ENCODE measurements at places on chromosomes 3 and 15. TPM values are rescaled to one million over a fixed set of nuclear protein-coding genes. Genes with fewer than 3 reads are reported as not detected.

DNA sequence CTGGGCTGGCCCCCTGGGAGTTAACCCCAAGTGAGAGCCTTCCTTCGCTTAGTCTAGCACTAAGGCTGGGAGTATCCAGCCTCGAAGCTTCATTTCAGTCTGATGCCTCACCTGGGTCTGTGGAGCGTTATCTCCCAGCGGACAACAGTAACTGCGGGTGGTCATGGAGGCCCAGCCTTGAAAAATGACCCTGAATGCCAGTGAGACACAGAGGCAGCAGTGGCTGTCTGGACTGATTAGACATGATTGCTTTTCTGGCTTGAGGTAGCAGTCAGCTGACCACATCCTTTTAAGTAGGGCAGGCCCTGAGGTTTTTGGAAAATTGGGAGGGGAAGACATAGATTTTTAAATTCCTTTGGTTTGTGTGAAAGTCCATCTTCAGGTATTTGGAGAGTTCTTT, 28.2 kb upstream of the TRIM59 start:
- no peak for DNase-seq

GRCh38 chr15:69636169-69636915, 183.7 kb downstream of the RPLP1 start:
- no peak for DNase-seq

- DNase-seq: no peak
Measured at GRCh38 chr3:141795741-141796080, 32.5 kb downstream of the GRK7 start.

- DNase-seq: no peak
Measured at GRCh38 chr15:58513008-58513407, 81.2 kb downstream of the LIPC start.

DNA sequence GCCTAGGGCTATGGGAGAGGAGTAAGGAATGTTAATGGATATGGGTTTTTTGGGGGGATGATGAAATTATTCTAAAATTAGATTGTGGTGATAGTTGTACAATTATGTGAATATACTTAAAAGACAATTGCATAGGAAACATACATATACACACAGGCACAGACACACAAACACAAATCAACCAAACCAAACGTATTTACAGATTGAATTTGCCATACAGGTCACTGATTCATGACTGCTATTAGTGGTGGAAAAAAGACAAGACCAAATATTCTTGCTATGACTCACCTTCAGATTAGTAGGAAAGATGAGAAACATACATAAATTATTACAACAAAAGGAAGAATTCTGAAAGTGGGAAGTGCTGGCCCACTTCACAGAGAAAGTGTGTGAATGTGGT, 85.3 kb downstream of the C3orf38 start:
- no peak for DNase-seq

DNA sequence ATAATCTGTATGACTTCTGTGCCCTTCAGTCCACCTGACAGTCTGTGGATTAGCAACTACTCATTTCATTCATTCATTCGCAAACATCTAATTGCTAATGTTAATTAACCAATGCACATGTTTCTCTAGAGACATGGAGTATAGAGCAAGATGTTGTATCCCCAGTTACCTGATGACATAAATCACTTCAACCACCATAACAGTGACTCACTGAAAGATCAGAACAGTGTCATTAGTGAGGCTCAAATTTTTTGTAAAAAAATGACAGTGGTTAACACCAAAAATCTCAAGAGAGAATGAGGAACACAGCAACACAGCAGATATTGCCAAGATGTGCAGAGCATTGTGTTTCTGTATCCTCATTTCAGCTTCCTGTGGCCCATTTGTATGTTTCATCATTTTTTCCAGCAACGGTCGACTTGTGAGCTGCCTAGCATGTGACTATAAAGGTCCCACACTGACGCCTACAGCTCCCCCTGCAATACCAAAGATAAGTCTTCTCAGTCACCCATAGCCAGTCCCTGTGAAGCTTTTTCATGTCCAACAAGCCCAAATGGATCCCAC, 3.7 kb upstream of the PLD1 start:
- no peak for DNase-seq

- no peak for DNase-seq
Measured at GRCh38 chr3:100401674-100402041, 319 bp downstream of the LNP1 start.

DNA sequence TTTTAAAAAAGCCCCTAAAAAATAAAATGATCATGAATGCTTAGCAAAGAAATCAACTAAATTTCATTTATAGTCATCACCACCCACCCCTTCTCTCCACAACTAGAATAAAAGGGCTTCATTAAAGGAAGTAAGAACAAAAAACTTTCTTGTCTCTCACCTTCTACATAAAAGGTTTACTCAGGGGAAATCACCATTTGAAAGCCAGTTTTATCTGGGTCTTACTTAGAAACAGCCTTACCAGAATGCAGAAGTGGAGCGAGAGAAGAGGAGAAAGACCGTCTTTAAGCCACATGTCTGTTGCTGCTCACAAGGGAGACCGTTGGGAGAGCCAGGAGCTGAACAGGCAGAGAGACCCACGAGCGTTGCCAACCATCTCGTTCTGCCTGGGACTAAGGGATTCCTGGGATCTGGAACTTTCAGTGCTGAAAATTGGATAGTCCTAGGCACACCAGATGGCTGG, 350.1 kb upstream of the PROK2 start:
- no peak for DNase-seq

GRCh38 chr15:75647370-75648155, at the start of gene SNX33:
TSS of gene SNX33 (plus strand) at chr15:75647912. CDS start at chr15:75649103, 1,191 bp downstream.
- peak; percentile 90 for DNase-seq

GRCh38 chr15:61116825-61117224, 112.3 kb downstream of the RORA start:
- no peak for DNase-seq

DNA sequence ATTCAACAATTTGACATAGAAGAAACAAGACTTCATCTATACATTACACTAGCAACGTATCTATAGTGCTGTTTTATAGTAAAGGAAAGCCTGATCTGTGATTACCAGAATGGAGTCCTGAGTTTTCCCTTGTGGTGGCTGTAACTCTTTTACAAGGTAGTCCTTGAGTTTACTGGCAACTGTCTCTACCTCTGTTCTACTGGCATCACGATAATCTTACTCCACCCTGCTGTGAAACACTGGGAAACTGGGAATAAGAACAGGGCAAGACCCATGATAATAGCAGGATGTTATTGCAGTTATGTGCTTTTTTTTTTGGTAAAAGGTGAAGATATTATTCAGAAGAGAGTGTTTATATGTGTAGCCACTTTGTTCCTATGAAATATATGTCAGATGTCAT, 12.4 kb upstream of the HHLA2 start:
- no peak for DNase-seq

DNA sequence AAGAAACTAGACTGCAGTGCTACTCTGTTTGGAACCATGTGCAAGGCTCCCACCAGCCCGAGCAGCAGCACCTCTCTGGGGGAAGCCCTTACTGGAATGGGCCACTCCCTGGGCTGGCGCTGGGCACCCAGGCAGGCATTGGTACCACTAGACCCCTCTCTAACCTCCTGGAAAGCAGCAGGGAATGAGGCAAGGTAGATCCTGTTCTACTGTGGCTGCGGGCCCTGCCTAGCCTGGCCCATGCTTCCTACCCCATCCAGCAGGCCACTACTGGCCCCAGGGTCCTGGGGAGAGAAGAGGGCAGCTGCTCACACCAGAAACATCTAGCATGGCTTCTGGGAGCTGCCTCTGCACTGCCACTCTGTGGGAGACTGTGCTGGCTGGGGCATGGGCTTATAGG, 44.8 kb downstream of the MESD start:
- DNase-seq: no peak

- DNase-seq: no peak
Measured at GRCh38 chr3:181637456-181637855, 74.3 kb upstream of the SOX2 start.

Gene TUSC2
- total RNA-seq: 35.5 TPM

Gene CYP19A1
- total RNA-seq: not detected

Gene CPLX3
- not detected for total RNA-seq

Gene PCBP4
- 20.9 TPM for total RNA-seq

Gene TMEM266
- 0.81 TPM for total RNA-seq

Gene IL17RB
- 8.3 TPM for total RNA-seq

Gene GOLGA8K
- not detected for total RNA-seq
